ENCODE measurements at places on chromosomes 7 and 10.

DNA sequence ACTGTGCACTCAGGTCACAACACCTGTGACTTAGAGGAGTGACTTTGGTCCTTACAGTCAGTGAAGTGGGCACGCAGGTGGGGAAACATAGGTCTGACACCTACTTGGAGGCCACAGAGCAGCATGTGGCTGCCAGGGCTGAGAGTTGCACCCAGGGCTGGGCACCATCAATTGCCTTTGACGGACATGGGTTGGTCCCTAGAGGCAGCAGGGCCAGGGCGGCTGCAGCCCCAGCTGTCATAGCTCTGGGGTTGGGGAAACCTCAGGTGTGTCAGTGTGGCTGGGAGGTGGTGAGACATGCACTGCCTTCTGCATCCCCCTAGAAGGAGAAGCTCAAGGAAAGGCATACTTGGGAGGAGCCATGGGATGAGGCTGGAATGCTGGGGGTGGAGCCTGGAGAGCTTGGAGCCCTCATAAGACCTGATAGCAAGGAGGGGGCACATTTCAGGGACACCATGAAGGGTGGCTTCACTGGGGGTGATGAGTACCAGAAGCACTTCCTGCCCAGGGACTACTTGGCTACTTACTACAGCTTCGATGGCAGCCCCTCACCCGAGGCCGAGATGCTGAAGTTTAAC lies at the start of gene INMT:
INMT (plus strand) TSS at position 440 of the 578 bp plus-strand sequence; CDS start at position 456, 16 bp downstream.
- DNase-seq = no peak

GRCh38 chr10:123157210-123157609 lies 3.0 kb downstream of the BUB3 start:
- DNase-seq = no peak

DNA sequence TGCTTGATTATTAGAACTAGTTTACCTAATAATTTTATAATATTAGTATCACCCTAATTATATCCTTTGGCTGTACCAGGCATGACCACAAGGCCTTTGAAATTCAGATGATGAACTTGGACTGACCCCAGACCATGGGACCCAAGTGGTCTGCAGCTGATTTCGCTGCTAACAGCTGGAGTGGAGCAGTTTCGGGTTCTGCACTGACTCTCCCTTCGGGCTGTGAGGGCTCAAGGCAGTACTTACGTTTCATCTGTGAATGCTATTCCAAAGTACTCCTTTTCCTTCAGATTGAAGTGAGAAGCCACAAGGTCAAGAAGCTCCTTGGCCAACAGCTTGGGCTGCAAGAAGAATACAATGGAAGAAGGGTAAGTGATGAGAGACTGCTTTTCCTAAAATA lies 223.8 kb downstream of the PRPF18 start:
- DNase-seq = no peak

DNA sequence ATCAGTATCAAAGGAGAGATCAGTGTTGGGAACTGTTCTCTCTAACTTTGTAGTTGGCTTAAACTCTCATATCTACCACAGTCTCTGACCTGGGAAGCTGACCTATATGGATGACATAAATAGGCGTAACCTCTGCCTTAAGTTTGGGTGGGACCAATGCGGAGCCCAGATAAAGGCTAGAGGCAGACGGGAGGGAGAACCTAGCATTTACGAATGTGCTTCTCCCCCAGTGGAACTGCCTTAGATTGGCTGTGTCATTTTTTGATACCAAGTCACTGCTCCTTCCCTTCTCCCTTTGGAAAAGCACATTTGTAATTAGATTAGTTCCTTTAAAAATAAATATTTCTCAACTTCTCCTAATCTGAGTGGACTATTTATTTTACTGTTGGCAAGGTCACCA lies 23.7 kb upstream of the LRRN3 start:
- no peak for DNase-seq

GRCh38 chr10:23362879-23363792 lies 18.5 kb upstream of the C10orf67 start:
- DNase-seq = no peak

DNA sequence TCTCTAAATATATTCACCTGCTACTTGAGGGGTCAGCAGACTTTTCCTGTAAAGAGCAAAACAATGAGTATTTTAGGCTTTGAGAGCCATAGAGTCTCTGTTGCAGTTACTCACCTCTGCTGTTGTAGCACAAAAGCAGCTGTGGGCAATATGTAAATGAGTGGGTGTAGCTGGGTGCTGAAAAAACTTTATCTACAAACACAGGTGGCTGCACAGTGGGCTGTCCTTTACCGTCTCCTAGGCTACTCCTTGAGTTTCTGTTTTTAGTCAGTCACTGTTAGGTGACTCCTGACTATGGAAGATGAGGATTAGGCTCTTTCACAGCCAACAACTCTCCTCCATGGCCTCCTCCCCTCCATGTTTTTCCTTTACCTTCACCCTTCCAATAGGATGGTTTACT lies 286.1 kb upstream of the C7orf33 start:
- DNase-seq = peak; percentile 88

GRCh38 chr10:5818894-5819293 lies 5.7 kb upstream of the GDI2 start:
- no peak for DNase-seq

- DNase-seq = peak; percentile 54
These were observed 39.5 kb downstream of the ZNF117 start for GRCh38 chr7:64951250-64951848.

DNA sequence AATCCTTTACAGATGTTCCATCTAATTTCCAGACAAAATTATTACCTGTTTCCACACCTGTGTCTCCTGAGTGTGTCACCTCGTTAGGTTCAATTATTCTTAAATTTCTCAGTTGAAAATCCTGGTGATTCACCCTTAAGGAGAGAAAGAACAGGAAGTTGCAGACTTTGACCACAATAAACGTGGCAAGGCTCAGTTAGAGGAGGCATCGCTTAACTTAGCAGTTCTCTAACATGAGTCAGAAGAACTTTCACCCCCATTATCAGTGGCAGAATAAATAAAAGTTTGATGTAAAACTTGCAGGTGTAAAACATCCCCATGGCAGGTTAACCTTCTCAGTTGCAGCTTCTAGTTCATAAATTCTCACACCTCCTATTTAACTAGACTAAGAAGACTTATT lies 8.3 kb downstream of the XPNPEP1 start:
- peak; percentile 80 for DNase-seq

DNA sequence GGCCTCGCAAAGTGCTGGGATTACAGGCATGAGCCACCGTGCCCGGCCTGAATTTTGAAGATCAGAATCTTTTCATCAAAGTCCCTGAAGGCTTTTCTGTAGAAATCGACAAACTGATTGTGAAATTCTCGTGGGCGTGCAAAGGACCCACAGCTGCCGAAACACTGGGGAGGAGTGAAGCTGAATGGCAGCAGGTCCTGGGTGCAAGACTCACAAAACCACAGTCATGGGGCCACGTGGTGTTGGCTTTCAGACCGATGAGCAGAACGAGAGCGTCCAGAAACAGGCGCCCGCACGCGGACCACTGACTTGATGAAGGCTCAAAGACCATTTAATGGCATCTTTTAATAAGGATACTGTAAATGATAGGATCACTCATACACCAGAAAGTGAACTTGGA lies 24.7 kb upstream of the PRKAR1B start:
- DNase-seq = no peak

DNA sequence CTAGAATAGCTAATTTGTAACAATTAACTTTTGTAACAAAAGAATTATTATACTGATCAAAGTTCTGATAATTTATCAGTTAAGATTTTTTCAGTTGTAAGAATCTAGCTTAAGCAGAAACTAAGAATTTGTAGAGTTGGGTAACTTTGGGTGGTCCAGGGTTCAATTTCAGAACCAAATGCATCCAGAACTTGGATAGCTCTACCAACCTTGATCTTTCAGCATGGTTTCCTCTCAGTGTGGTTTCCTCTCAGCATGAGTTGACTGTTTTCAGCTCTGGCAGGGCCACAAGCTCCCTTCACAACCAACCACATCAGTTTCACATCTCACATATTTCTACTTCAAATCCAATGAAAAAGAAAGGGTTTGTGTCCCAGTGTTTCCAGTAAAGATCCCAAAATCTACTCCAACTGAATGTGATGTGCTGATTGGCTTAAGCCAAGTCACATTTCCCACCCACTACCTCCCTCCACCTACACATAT lies 3.3 kb upstream of the FAS start:
- DNase-seq = peak; percentile 60

DNA sequence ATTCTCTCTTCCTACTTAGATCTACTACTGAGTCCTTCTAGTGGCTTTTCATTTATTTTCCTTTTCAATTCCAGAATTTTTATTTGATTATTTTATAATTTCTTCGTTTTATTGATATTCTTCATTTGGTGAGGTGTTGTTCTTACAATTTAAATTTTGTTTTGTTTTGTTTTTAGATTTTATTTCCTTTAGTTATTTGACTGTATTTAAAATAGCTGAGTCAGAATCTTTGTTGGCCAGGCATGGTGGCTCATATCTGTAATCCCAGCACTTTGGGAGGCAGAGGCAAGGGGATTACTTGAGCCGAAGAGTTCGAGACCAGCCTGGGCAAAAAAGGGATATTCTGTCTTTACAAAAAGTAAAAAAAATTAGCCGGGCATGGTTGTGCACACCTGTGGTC lies 36.1 kb downstream of the AKAP9 start:
- DNase-seq = no peak

GRCh38 chr10:31528831-31529230 lies 209.8 kb downstream of the ZEB1 start:
- DNase-seq = no peak

DNA sequence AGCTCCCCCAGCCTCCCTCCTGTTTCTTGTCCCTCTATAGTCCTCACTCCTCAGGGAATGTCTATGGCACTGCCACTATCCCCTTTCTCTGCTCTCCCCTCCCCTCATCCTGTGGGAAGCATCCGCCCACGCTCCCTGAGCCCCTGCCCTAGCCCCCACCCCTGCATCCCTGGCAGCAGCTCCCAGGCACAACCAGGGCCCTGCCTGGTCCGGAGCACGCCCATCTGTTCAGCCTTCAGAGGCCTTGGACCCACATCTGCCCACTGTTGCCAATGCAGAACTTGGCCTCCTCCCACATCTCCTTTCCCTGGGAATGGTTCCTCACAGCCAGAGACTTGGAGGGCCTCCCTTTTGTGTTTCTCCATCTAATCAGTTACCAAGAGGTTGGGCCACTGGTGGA lies 20.4 kb upstream of the TBRG4 start:
- DNase-seq = no peak

- DNase-seq = no peak
These were observed 492.5 kb upstream of the ZMIZ1 start for GRCh38 chr10:78576276-78576675.

- no peak for DNase-seq
These were observed 123.3 kb upstream of the LAMB4 start for GRCh38 chr7:108253275-108254044.

DNA sequence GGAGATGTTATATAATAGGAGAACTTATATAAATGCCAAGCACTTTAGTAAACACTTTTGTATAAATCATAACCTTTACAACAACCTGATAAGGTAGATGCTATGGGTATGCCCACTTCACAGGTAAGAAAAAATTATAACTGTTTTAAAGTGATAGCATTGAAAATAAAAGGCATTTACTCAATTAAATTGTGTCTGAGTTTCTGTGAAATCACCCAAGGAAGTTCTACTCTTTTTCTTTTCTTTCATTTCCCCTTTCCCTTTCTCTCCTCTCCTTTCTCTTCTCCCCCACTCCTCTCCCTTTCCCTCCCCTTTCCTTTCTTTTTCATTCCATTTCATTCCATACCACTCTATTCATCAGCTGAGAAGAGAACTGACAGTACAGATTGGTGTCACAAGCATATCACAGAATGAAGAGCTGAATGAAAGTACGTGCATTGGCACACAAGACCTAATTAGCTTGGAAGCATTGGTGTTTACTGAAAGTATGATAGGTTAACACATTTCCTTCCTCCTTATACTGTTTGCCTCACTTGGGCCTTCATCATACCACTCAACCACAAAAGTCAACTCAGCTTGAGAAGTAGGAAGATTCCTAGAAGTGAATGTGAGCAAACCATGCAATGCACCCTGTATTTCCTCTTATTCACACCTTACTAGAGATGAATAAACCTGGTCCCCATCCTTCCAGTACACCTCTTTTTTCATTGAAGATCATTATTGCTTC lies 117.9 kb upstream of the AGR3 start:
- DNase-seq = no peak

DNA sequence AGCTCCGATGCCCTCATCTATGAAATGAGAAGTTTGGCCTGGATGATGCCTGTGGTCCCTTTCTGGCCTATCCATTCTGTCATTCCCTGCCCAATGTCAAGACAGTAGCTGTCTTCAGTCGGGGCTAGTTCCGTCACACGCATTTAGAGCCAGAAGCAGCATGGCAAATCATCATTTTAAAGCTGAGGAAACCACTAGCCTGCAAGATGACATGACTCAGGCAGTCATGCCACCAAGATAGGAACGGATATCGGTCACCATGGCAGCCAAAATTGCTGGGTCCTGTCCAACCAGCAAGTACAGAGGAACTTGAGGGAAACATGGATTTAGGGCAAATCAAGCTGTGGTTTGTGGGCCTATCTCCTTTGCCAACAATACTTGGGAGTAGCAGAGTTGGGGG lies 64.5 kb upstream of the MRLN start:
- no peak for DNase-seq

DNA sequence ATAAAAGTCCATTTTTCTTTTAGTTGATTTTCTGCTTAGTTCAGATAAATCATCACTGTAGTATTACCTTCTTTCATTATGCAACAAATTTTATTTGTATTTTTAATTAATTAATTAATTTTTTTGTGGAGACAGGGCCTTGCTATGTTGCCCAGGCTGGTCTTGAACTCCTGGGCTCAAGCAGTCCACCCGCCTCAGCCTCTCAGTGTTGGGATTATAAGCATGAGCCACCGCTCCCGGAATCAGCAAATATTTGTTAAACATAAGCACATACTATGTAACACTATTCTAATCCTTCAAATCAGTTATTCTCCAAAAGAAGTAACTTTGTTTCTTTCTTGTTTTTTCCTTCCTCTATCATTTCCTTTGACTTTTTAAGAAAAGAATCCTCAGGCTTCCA lies 584.8 kb upstream of the ANKRD30A start:
- DNase-seq = no peak

DNA sequence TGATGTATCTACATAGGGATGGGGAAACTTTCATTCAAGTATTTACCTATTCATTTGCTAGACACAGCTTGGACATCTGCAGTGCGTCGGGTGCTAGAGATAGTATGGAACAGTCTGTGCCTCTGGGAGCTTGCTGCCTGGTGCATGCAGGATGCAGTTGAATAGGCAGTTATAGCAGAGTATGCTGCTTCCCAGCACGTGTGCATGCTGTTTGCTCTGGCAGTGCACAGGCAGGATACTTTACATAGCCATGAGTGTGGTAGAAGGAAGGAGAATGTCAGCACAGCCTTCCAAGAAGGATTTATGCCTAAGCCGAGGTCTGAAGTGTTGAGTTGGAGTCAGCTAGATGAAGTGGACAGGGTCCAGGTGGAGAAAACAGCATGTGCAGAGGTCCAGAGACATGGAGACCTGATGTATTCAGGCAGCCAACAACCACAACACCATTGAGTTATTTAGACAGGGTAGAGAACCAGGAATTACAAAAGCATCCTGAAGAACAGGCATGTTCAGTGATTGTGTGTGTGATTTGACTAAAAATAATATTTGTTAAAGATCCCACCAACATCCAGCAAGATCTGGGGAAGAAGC lies 8.1 kb downstream of the MAP3K8 start:
- no peak for DNase-seq

Data from MM.1S (cell line).